T-helper 2 cell (primary cell): ENCODE measurements at places on chromosomes 12 and 14.

DNA sequence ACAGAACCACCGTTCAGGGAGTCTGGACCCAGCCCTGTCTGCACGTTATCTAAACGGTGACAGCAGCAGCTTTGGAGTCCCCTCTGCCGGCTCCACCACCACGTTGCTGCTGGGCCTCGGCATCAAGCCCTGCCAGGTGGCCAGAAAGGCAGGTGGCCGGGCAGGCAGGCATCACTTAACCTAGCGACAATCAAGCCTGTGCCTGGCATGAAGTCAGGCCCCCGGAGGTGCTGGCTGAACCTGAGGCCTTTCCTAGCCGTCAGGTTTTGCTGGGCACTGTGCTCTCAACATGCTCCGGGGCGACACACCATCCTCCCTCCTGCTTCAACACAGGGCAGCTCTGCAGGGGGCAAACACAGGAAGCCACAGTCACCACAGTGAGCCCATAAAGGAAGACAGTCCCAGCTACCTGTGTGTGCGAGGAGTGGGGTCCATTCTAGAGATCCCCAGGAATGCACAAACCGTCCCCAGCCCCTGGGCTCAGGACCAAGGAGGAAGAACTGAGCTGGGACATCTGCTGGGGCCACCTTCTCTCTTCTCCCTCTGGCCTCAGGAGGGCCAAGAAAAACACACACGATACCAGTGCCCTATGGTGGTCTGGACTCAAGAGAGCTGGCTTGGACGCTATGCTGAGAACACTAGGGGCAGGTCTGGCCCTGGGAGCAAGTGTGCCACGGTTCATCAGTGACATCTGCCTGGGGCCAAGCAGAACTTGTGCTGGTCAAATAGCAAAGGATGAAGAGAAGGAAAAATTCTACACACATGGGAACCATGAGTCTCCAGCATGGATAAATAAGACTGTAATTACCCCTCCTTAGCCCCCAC, 44.7 kb downstream of the CCDC88C start:
- DNase-seq: peak; percentile 70

- no peak for DNase-seq
These were observed 253.0 kb downstream of the KTN1 start for GRCh38 chr14:55832974-55833373.

GRCh38 chr14:22378181-22378580, 210.8 kb downstream of the DAD1 start:
- DNase-seq: no peak

DNA sequence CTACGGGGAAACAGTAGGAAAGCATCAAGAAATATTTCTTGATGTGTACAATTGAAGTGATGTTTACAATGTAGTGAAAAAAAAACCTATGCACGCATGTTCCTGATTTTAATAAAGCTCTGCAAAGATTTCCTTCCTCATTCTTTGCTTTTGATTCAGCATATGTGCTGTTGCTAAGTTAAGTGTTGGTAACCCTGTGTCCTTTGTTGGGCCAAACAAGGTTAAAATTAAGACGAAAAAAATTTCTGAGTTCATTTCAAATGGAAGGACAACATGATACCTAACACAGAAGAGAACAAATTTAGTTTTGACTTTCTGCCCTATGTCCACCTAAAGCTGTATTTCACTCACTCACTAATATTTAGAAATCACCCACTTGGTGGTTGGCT, 62.8 kb downstream of the PPP2R5C start:
- no peak for DNase-seq

GRCh38 chr12:12791756-12792369, 6.4 kb downstream of the APOLD1 start:
- DNase-seq: no peak

DNA sequence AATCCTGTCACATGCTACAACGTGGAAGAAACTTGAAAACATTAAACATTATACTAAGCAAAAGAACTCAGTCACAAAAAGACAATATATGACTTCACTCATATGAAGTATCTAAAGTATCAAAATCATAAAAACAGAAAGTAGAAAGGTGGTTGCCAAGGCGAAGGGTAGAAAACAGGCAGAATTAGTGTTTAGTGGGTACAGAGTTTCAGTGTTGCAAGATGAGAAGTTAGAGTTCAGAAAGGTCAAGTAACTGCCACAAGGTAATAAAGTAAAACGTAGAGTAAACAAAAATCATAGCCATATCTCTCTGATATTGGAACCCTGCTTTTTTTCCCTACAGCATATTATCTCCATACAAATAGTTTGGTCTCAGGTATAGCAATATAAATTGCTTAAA, 223.8 kb upstream of the FSCB start:
- DNase-seq: no peak

- no peak for DNase-seq
These were observed 78.6 kb upstream of the PAWR start for GRCh38 chr12:79769189-79769859.

DNA sequence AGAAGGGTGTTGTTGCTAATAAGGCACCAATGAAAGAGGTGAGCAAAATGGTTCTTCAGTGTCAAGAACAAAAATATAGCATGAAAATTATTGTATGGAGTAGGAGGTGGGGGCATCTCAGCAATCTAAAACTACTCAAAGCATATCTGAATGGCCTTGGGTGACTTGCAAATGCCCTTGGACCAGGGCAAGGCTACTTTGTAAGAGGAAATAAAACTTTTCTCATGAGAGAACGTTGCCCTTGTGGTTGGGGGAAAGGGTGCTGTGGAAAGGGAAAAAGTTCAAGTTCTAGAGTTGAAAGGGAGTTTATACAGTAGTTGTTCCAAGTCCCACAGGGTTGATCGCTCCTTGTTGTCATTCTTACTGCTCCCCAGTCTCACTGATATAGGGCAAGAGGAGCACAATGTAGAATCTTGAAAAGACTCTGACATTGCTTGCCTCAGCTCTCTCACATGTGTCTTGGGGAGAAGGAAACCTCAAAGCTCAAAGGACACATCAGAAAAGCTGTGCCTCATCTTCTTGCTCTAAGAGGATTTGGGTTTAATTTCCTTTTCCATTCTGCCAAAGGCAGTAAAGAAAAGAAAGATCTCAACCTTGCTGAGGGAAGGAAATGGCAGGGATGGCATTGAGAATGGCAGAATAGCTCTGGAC, 270.5 kb downstream of the DUSP6 start:
- no peak for DNase-seq

GRCh38 chr14:21070083-21070609, at the start of gene ARHGEF40:
Gene ARHGEF40 (plus strand): TSS chr14:21070304. CDS start chr14:21070397, 93 bp downstream.
- no peak for DNase-seq

- DNase-seq: no peak
These were observed 1086.9 kb downstream of the TMEM121 start for GRCh38 chr14:106613256-106613655.

- DNase-seq: no peak
These were observed 61.6 kb downstream of the SERPINA3 start for GRCh38 chr14:94673781-94674231.

GRCh38 chr12:67855103-67855502, 134.1 kb upstream of the IFNG-AS1 start:
- no peak for DNase-seq

GRCh38 chr12:94689002-94689645, 38.8 kb upstream of the TMCC3 start:
- DNase-seq: no peak

GRCh38 chr12:132374612-132375445, 45.4 kb upstream of the GALNT9 start:
- no peak for DNase-seq

GRCh38 chr12:75487308-75487707, 6.8 kb downstream of the GLIPR1 start:
- DNase-seq: no peak

DNA sequence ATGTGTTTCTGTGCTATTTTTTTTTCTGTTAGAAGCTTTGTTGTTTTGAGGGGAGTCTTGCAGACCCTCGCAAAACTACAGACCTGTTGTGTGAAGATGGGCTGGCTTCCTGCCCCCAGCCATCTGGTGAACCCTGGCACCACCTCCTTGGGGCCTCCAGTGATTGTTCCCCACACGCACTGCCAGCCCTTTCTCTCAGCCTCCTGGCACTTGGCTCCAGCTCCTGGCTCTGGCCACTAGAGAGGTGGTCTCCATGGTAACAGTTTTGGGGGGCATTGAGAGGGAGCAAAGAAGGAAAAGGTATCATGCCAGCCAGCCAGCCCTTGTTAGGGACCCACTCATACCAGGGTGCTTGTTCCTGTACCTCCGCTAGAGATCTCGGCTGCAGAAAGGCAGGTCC, 176.4 kb upstream of the RPH3A start:
- DNase-seq: no peak

- no peak for DNase-seq
These were observed 7.5 kb upstream of the CISTR start for GRCh38 chr12:53759261-53759660.

GRCh38 chr12:29159661-29160060, 10.6 kb downstream of the FAR2 start:
- DNase-seq: no peak

DNA sequence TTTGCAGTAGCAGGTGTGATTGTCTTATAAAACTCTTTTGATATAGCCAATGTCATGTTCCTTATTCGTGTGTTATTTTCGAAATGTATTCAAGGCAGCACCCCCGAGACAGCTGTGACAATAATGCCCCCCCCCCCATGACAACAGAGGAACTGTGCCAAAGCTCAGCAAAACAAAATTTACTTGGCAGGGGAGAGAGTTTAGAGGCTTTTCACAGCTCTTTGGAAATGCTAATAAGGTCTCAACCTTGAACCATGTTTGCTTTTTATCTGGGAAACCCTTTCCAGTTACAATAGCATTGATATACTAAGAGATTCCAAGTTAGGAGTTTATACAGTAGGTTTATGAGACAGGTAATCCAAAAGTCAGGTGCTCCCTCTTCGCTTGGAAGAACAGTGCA, 56.4 kb upstream of the USP44 start:
- DNase-seq: no peak

- peak; percentile 64 for DNase-seq
These were observed 21.2 kb upstream of the RNASE4 start for GRCh38 chr14:20662968-20663732.

DNA sequence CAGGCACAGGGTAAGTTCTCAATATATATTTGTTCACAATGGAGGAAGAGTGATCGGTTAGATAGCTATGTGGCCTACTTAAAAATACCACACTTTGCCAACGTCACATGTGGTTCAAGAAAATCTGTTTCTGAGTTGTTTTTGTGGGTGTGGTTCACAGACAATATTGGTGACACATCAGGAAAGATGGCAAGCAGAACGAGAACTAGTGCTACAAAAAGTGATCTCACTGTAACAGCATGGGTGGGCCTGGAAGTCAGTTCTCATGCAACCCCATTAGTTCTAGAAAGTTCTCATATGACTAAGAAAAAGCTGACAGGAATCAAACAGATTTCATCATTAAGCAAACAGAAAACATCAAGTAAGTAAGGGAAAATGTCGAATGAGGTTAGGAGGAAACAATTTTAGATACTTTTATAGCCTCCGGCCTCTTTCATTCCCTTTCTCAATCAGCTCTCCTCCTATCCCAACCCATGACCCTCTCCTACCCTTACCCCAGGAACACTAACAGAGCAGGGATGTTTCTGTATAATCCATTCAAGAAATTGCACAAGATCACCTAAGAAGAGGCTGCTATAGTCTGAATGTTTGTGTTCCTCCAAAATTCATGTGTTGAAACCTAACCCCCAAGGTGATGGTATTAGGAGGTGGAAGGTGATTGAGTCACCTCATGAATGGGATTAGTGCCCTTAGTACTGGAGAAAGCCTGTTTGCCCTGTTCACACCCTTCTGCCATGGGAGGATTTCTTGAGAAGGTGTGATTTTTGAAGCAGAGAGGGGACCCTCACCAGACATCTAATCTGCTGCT, 15.5 kb upstream of the NTN4 start:
- DNase-seq: peak; percentile 73

DNA sequence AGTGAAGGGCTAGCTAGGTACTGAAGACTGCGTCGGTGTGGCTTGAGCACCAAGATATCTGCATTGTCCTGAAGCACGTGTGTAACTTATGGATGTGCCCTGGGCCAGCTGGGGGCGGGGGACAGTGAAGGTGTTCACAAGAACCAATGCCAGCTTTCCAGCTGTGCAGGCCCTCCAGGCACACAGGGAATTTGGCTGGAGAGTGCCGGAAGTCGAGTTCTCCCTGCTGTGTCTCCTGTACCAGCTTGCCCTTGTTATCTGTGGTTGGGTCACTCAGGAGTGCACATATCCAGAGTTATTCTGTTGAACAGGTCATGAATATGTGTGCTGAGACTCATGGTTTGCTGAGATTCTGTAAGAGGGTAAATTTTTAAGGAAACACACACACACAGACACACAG, 75.9 kb upstream of the CRY1 start:
- no peak for DNase-seq

GRCh38 chr12:92540782-92541423, 161.9 kb upstream of the PLEKHG7 start:
- DNase-seq: no peak

DNA sequence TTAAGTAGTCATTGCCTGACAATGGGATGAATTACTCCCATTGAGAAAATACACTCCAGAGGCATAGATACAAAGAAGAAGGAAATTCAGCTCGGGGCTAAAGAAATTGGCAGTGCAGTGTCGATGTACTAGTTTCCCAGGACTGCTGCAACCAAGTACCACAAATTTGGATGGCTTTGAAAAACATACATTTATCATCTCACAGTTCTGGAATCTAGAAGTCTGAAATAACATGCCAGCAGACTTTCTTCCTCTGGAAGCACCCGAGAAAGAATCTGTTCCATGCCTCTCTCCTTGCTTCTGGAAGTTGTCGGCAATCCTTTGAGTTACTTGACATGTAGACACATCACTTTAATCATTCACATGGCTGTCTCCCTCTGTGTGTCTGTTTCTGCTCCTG, 101.9 kb downstream of the TMTC3 start:
- DNase-seq: no peak

DNA sequence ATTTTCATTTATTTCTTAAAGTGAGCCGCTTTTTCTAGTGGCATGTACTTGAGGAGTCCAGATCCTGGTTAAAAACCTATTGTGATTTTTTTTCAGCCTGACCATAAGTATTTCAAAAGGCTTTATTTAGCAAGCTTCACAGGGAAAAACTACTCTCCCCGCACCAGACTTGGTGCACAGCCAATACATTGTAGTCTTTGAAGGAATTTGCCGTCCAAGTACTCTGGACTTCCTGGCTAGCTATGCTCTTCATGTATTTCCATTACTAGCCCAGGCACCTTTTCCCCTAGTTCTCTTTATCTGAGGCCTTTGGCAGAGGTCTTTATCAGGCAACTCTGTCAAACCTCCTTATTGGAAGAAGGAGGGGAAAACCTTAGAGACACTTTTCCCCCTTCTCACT, 234.7 kb downstream of the CCDC91 start:
- no peak for DNase-seq

- DNase-seq: no peak
These were observed 63.7 kb downstream of the FBXL14 start for GRCh38 chr12:1530592-1531152.

DNA sequence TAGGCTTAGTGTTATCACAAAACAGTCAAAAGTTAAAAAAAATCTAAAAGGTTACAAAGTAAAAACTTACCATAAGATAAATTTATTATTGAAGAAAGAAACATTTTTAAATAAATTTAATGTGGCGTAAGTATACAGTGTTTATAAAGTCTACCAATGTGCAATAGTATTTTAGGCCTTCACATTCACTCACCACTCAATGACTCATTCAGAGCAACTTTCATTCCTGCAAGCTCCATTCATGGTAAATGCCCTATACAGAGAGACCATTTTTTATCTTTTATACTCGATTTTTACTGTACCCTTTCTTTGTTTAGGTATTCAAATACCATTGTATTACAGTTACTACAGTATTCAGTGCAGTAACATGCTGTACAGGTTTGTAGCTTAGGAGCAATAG, 124.5 kb downstream of the ANO4 start:
- DNase-seq: no peak
